Bronchial smooth muscle cell (primary cell): ENCODE measurements at places on chromosomes 2 and 18. TPM values are rescaled to one million over a fixed set of nuclear protein-coding genes. Genes with fewer than 3 reads are reported as not detected.

The VWC2L gene
- total RNA-seq, result under 0.01 TPM in 1 of 2 replicates, not detected in the other

The MARCHF7 gene
- total RNA-seq, result 51.3 and 61.5 TPM in 2 replicates

The DYSF gene
- 0.09 TPM in 1 of 2 replicates, not detected in the other for total RNA-seq

The CYBRD1 gene
- total RNA-seq, result 265 and 454 TPM in 2 replicates

The KCTD18 gene
- 25.8 and 32.2 TPM in 2 replicates for total RNA-seq

The TMEM247 gene
- not detected in 2 replicates for total RNA-seq

The HRH4 gene
- under 0.01 TPM in 1 of 2 replicates, not detected in the other for total RNA-seq

The STARD6 gene
- 0.17 and 0.32 TPM in 2 replicates for total RNA-seq

The PCARE gene
- not detected in 2 replicates for total RNA-seq

The UGT1A3 gene
- total RNA-seq, result not detected in 2 replicates

The CFC1B gene
- not detected in 2 replicates for total RNA-seq

The TWIST2 gene
- total RNA-seq, result 73.3 and 77.3 TPM in 2 replicates

The MYCN gene
- not detected in 2 replicates for total RNA-seq

The MDH1B gene
- total RNA-seq, result 3.2 TPM in 2 replicates

The SIX3 gene
- not detected in 2 replicates for total RNA-seq

The SLC9A4 gene
- total RNA-seq, result not detected in 2 replicates

The RGPD5 gene
- total RNA-seq, result 12.5 and 18.8 TPM in 2 replicates

The EVA1A gene
- 5.8 and 19.2 TPM in 2 replicates for total RNA-seq

The CNTNAP5 gene
- not detected in 2 replicates for total RNA-seq

The SCN1A gene
- total RNA-seq, result 0.09 and 0.47 TPM in 2 replicates

The C2orf72 gene
- 0.09 TPM in 1 of 2 replicates, not detected in the other for total RNA-seq

The GPR75 gene
- total RNA-seq, result 0.52 and 0.95 TPM in 2 replicates

The TEX44 gene
- total RNA-seq, result not detected in 2 replicates

The CHPF gene
- 49.3 and 59.7 TPM in 2 replicates for total RNA-seq

The TM4SF20 gene
- total RNA-seq, result under 0.01 TPM in 1 of 2 replicates, not detected in the other

The MARCO gene
- total RNA-seq, result not detected in 2 replicates

The RBMS1 gene
- total RNA-seq, result 63.5 and 78.7 TPM in 2 replicates

The LRPPRC gene
- total RNA-seq, result 41.9 and 49.0 TPM in 2 replicates

The SLC5A7 gene
- total RNA-seq, result not detected in 2 replicates

The IL36G gene
- not detected in 2 replicates for total RNA-seq

The ANKRD23 gene
- total RNA-seq, result 0.95 and 1.6 TPM in 2 replicates

The HNMT gene
- 1.5 and 10.9 TPM in 2 replicates for total RNA-seq

The EPAS1 gene
- total RNA-seq, result 22.7 and 26.2 TPM in 2 replicates

The RASGRP3 gene
- 0.60 and 0.63 TPM in 2 replicates for total RNA-seq

The TUBA4B gene
- total RNA-seq, result under 0.01 TPM in 1 of 2 replicates, not detected in the other
